CD4-positive, alpha-beta T cell (primary cell): ENCODE measurements at places on chromosomes 1 and 21.

- no peak overlapping the region for H3K4me3 ChIP-seq
- no peak for DNase-seq
- no peaks in the 10 kb centered on the region for H3K27me3 ChIP-seq
- no peaks in the 10 kb centered on the region for H3K36me3 ChIP-seq
- peaks cover 26% of the 10 kb centered on the region for H3K4me1 ChIP-seq
- H3K27ac ChIP-seq = no peak overlapping the region
Measured at GRCh38 chr1:1920608-1921458, 1.8 kb upstream of the TMEM52 start.

GRCh38 chr21:43305811-43306311, 121.1 kb downstream of the SIK1 start:
- no peaks in the 10 kb centered on the region for H3K4me1 ChIP-seq
- no peaks in the 10 kb centered on the region for H3K27me3 ChIP-seq
- H3K36me3 ChIP-seq = no peaks in the 10 kb centered on the region
- H3K4me3 ChIP-seq = no peak overlapping the region
- no peak overlapping the region for H3K27ac ChIP-seq
- no peak for DNase-seq

- no peak overlapping the region for H3K4me3 ChIP-seq
- peaks cover 7% of the 10 kb centered on the region for H3K4me1 ChIP-seq
- no peak overlapping the region for H3K27ac ChIP-seq
- DNase-seq = no peak
- H3K36me3 ChIP-seq = no peaks in the 10 kb centered on the region
Measured at GRCh38 chr1:33466159-33466558, 6.3 kb upstream of the ZSCAN20 start.

GRCh38 chr1:214331827-214332423, 51.0 kb downstream of the SMYD2 start:
- H3K27me3 ChIP-seq = no peaks in the 10 kb centered on the region
- peaks cover 68% of the 10 kb centered on the region for H3K36me3 ChIP-seq
- no peaks in the 10 kb centered on the region for H3K4me1 ChIP-seq
- DNase-seq = peak; percentile 39
- no peak overlapping the region for H3K27ac ChIP-seq

DNA sequence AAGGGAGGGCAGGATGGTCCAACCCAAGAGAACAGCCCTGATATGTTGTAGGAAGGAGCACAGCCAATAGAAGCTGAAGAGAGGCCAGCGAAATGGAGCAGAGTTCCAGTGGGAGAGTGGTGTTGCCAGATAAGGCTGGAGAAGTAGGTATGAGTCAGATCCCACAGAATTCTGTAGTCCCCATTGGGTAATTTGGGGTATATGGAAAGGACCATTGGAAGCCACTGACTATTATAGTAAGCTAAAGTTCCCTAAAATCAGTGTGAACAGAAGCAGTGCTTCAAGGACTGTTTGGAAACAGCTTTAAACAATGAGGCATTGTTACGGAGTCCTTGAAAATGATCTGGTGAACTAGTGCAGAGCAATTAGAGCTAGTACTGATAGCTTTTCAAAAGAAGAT, 63.0 kb downstream of the DISP1 start:
- H3K27ac ChIP-seq = no peak overlapping the region
- H3K36me3 ChIP-seq = no peaks in the 10 kb centered on the region
- H3K4me3 ChIP-seq = no peak overlapping the region
- H3K4me1 ChIP-seq = no peaks in the 10 kb centered on the region

- peaks cover 27% of the 10 kb centered on the region for H3K36me3 ChIP-seq
- DNase-seq = peak; percentile 39
- H3K4me3 ChIP-seq = no peak overlapping the region
- peaks cover 51% of the 10 kb centered on the region for H3K4me1 ChIP-seq
- H3K27ac ChIP-seq = peak overlapping the region; percentile 43
Measured at GRCh38 chr1:2311184-2312032, 79.9 kb downstream of the MORN1 start.
